ENCODE measurements at places on chromosomes 7 and 10.

DNA sequence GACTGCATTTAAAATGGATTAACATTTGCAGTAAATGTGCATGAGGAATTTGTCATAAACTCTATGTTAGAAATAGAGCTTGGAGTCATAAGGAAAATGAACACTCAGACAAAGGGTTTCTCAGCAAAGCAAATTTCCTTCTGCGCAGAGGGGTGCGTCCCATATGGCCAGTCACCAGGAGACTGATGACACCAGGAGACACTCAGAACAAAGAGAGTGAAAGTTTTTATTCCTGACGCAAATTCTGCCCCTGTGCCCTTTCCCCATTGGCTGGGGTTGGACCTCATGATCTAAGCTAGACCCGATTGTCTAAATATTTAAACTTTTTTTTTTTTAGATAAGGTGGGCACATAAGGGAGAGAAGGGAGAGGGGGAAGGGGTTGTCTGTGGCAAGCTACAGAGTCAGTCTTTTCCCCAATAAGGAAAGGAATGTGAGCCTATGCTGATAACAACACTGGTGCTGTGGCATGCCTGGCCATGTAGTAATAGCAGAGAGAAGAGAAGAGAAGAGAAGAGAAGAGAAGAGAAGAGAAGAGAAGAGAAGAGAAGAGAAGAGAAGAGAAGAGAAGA, 202.0 kb downstream of the POM121L12 start:
- no peak for DNase-seq

- no peak for DNase-seq
These were observed 283.6 kb upstream of the LRRTM3 start for GRCh38 chr10:66642217-66642616.

DNA sequence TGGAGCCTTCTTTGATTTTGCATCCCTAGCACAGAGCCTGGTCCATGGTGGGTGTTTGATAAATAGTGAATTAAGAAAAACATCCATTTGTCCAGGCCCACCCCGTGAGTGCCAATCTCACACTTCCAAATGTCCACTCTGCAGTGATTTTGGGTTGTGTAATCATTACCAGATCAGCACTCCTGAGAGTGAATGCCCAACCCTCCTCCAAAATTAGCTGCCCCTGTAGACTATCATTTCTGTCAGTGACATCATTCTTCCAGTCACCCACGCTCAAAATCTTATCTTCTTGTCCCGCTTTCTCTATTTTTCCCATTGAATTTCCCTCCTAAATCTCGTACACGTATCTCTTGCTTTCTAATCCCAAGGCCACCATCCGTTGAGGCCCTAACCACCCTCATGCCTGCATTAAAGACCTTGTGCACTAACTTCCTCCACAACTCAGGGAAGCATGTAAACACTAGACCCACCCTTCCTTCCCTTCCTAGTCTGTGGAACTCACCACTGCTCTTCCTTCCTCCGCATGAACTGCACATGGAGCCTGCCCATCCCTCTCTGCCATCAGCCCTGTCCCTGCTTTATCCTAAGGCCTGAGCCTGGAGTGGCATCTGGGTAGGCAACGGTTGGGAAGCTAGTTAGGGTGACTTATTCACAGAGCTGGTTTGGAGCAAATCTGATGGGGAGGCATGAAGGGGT, 32.8 kb downstream of the PIK3AP1 start:
- no peak for DNase-seq

DNA sequence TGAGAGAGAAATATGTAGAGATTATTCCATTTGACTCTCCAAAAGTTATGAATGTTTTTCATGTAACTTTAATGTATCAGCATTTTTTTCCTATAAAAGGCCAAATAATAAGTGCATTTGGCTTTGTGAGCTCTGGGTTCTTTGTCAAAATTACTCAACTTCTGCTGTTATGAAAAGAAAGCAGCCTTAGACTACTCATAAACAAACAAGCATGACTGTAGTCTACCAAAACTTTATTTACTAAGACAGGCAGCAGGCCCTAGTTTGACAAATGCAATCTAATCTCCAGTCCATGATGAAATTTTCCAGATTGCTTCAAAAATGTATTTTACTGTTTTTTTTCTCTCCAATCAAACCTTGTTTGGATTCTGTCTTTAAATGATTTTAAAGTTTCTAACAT, 46.3 kb downstream of the MRPL32 start:
- no peak for DNase-seq

DNA sequence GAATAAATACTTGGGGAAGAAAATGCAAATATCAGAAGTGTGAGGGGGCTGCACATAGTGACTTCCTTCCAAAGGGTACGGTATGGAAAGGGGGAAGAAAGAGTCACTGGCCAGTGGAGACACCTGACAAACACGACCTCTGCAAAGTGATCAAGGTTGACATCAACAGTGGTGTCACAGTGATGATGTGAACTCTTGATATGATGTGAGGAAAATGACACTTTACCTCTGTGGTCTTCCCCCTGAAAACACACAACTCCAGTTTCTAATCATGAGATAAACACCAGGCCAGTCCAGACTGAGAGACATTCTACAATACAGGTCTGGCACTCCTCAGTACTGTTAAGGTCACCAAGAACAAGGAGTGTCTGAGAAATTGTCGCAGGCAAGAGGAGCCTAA, 169.7 kb downstream of the BUB3 start:
- DNase-seq: no peak

GRCh38 chr10:45319702-45320101, 4.3 kb upstream of the OR13A1 start:
- no peak for DNase-seq

DNA sequence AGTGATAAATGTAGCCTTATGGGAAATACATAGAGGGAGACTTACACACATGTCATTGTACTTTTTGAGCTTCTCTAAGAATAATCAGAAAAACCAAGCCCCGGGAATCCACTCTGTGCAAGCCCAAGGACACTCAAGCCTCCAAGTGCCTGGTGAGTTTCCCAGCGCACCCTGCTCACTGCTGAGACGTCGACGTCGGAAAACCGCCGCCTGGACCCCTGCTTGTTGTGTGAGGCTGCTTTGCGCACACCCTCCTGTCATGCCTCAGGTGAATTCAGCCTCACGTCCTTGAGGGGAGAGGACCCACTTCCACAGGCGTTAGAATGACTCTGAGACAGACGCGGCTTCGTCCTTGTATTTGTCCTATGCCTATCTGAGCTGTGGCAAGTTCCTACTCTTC, 368.4 kb upstream of the AKR1E2 start:
- no peak for DNase-seq

GRCh38 chr7:2980401-2981102, 63.1 kb downstream of the CARD11 start:
- no peak for DNase-seq

DNA sequence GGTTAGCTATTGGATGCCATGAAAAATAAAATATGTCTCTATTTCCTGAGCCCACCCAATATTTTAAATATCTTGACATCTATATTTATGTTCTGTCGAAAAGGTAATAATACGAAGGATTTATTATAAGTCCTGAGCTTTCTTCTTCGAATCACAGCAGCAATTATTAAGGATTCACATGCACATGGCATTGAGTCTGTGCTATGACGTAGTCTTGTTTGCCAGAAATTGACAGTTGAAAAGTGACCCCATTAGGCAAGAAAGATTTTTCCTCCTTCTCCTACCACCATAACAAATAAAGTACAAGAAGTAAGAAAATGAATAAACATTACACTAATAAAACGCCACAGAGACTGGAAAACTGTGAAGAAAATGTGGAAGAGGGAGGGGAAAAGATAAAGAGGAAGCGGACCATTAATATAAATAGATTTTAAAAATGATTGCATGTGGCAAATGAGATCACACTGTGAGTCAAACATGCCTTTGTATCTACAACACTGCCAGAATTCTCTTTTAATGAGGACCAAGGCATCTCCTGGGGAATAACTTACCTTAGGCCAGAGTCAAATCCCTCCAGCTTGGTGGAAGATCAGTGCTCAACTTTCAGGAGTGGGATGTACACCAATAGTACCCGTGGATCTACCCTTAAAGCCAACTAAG, 21.6 kb downstream of the FZD1 start:
- DNase-seq: no peak

GRCh38 chr7:133859871-133860450, 267.2 kb upstream of the LRGUK start:
- no peak for DNase-seq

DNA sequence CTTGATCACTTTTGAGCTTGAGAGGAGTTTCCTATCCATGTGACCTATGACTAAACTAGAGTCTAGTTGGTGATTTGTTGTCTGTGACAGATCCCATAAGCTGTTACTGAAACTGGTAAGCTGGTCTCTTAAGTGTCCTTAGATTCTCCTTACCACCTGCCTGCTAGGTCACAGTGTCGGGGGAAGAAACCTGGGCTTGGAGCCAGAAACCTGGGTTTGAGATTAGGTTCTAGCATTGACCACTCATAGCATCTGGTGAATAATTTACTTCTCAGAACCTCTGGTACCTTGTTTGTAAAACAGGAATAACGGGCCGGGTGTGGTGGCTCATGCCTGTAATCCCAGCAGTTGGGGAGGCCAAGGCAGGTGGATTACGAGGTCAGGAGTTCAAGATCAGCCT, 21.8 kb upstream of the ITPRID1 start:
- DNase-seq: no peak

GRCh38 chr7:105650382-105650970, 69.2 kb upstream of the EFCAB10 start:
- no peak for DNase-seq

DNA sequence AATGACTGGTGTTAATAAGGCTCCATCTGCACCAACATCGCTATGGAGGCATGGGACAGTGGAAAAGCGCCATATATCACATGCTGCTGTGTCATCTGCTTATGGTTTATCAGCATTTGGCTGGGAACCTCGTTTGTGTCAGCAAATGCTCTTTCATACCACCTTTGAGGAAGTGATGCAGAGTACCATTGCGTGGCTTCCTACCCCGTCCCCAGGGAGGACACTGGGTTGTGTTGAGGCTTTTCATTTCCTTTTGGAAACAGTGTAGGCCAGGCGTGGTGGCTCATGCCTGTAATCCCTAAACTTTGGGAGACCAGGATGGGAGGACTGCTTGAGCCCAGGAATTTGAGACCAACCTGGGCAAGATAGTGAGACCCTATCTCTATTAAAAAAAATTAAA, 6.8 kb downstream of the TACR2 start:
- DNase-seq: no peak

DNA sequence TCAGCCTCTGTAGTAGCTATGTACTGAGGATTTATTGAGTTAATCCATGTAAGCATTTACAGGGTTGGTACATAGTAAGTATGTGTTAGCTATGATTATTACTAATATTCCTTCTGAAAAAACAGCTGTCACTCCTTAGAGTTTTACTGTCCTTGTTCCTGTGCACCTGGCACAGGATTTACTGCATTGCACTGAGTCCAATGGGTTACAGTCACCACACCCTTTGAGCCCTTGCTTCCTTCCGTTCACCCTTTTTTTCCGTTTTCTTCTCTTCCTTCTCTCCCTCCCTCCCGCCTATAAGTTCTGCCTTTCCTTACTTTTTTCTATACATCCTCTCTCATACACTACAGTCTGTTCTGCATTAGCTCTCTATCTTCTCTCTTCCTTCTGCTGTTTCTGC, 12.5 kb upstream of the CDK6 start:
- DNase-seq: no peak

DNA sequence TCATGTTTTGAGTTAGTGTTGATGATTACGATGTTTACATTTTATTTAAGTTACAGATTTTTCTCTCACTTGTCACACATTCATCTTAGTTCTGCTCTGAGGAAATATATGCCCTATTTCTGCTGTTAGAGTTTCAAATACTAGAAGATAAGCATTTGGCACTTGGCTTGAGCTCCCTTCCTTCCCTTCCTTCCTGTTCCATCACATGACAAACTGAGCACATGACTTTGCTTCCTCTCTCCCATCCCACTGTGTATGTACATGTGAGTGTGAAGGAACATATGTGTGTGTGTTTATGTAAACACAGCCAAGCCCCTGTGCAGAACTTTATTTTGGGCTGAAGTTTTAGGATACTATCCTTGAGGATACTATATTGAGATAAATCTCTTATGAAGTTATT, 795.9 kb upstream of the IGFBP3 start:
- no peak for DNase-seq

- DNase-seq: no peak
These were observed 31.2 kb downstream of the SMNDC1 start for GRCh38 chr10:110273474-110273873.

- DNase-seq: no peak
These were observed 1.4 kb downstream of the RHBDD2 start for GRCh38 chr7:75880242-75880641.

- DNase-seq: no peak
These were observed 82.1 kb downstream of the NRP1 start for GRCh38 chr10:33252324-33252723.

GRCh38 chr7:36291387-36292316, 98.0 kb upstream of the ANLN start:
- no peak for DNase-seq

DNA sequence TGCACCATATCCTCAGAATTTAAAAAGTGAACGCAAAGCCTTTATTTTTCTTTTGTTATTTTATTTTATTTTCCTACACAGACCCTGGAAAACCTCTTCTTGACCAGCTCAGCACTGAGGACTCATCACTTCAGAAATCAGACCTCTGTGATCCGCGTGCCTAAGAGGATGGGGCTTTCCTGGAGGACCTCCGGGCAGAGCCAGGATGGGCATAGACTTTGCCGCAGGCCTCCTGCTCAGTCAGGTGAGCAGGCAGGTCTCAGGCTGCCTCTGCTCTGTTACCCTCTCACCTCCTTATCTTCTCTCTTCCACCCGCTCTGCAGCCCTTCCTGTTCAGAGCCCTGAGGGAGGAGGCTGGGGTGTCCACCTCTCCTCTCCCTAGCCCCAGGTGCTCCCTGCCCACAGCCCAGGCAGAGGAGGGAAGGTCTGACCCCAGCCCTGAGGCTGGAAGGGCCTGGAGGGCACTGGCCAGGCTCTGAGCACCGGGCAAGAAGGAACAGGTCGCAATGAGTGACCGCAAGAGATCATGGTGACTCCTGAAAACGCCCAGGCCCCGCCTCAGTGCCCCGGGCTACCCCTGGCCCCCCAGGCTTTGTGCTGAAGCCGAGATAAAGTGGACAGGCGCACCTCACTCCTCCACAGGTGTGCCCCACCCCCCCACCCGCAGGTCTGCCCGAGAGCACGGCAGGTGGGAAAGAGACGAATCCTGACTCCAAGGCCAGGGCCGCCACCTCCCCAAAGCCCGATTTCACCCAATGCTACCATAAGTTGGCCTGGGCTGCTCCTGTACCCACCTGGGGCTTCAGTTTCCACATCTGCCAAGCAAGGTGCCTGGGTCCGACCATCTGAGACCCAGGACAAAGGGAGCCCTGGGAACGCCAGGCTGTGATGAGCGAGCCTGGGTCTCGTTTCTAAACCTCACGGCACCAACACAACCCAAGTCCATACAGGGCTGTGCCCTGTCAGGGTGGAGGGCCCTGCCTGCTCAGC, 2.8 kb downstream of the CALML5 start:
- DNase-seq: no peak

DNA sequence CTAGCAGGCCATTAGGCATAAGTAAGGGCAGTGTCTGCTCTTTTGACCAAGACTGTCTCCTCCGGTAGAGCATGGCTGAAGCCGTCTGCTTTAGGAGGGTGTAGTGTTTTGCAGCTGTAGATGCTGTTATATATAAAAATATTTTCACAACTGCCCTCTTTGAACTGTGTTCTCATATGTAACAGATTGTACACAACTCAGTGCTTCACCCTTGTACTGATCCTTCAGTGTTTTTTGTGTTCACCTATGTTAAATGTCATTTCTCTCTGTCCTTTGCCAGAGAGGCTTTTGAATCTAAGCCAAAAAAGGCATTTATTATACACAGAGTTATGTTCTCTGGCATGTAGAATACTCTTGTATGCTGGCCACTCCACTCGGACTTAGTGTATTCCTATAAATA, 135.5 kb downstream of the BICC1 start:
- no peak for DNase-seq
